ENCODE measurements at places on chromosomes 1 and 21. TPM values are rescaled to one million over a fixed set of nuclear protein-coding genes. Genes with fewer than 3 reads are reported as not detected.

- H3K4me1 ChIP-seq = peaks cover 27% of the 10 kb centered on the region
- H3K27ac ChIP-seq = peak overlapping the region; percentile 64
- no peak for DNase-seq
- no peak overlapping the region for H3K4me3 ChIP-seq
- H3K27me3 ChIP-seq = no peaks in the 10 kb centered on the region
Observed at GRCh38 chr1:8516793-8517556, 199.1 kb downstream of the SLC45A1 start.

GRCh38 chr1:199976496-199977144 is 50.9 kb upstream of the NR5A2 start:
- H3K27ac ChIP-seq = no peak overlapping the region
- H3K4me3 ChIP-seq = no peak overlapping the region
- no peak for DNase-seq
- no peaks in the 10 kb centered on the region for H3K36me3 ChIP-seq
- no peaks in the 10 kb centered on the region for H3K27me3 ChIP-seq
- no peaks in the 10 kb centered on the region for H3K4me1 ChIP-seq

- DNase-seq = no peak
- no peak overlapping the region for H3K4me3 ChIP-seq
- H3K36me3 ChIP-seq = no peaks in the 10 kb centered on the region
- H3K4me1 ChIP-seq = no peaks in the 10 kb centered on the region
- no peak overlapping the region for H3K27ac ChIP-seq
- H3K27me3 ChIP-seq = peaks cover 7% of the 10 kb centered on the region
Observed at GRCh38 chr1:2952992-2953391, 68.3 kb upstream of the ACTRT2 start.

GRCh38 chr1:49728377-49728776 is 295.4 kb downstream of the AGBL4 start:
- no peak overlapping the region for H3K4me3 ChIP-seq
- no peak for DNase-seq
- no peaks in the 10 kb centered on the region for H3K36me3 ChIP-seq
- H3K27ac ChIP-seq = no peak overlapping the region
- no peaks in the 10 kb centered on the region for H3K27me3 ChIP-seq
- no peaks in the 10 kb centered on the region for H3K4me1 ChIP-seq

- DNase-seq = no peak
- H3K4me3 ChIP-seq = no peak overlapping the region
- no peaks in the 10 kb centered on the region for H3K36me3 ChIP-seq
- H3K27me3 ChIP-seq = no peaks in the 10 kb centered on the region
Observed at GRCh38 chr1:165634154-165634921, 3.3 kb downstream of the MGST3 start.

GRCh38 chr1:237045278-237046016 is 3.5 kb downstream of the RYR2 start:
- no peak overlapping the region for H3K27ac ChIP-seq
- no peak overlapping the region for H3K4me3 ChIP-seq
- H3K4me1 ChIP-seq = no peaks in the 10 kb centered on the region
- no peak for DNase-seq
- H3K36me3 ChIP-seq = no peaks in the 10 kb centered on the region

GRCh38 chr1:199682081-199682480 is 345.4 kb upstream of the NR5A2 start:
- DNase-seq = no peak
- H3K27ac ChIP-seq = no peak overlapping the region
- H3K4me1 ChIP-seq = peaks cover 5% of the 10 kb centered on the region
- no peak overlapping the region for H3K4me3 ChIP-seq
- no peaks in the 10 kb centered on the region for H3K36me3 ChIP-seq
- no peaks in the 10 kb centered on the region for H3K27me3 ChIP-seq

DNA sequence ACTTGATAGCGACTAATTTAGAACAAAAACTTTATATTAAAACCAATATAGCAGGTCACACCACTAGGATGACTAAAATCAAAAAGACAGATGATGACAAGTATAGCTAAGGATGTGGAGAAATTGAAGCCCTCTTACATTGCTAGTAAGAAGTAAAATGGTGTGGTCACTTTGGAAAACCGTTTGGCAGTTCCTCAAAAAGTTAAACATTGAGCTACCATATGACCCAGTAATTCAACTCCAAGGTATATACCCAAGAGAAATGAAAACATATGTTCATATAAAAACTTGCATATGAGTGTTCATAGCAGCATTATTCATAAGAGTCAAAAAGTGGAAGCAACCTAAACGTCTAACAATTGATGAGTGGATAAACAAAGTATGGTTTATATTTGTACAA is 13.0 kb upstream of the SERINC2 start:
- peaks cover under 1% of the 10 kb centered on the region for H3K4me1 ChIP-seq
- no peaks in the 10 kb centered on the region for H3K27me3 ChIP-seq
- no peak overlapping the region for H3K4me3 ChIP-seq
- DNase-seq = no peak

AVPR1B gene
- 0.96 TPM for total RNA-seq

AMY1A gene
- total RNA-seq = not detected

Data from transverse colon (tissue), 4 donors.